NCI-H1436 (cell line): ENCODE measurements at places on chromosomes 5 and 9.

DNA sequence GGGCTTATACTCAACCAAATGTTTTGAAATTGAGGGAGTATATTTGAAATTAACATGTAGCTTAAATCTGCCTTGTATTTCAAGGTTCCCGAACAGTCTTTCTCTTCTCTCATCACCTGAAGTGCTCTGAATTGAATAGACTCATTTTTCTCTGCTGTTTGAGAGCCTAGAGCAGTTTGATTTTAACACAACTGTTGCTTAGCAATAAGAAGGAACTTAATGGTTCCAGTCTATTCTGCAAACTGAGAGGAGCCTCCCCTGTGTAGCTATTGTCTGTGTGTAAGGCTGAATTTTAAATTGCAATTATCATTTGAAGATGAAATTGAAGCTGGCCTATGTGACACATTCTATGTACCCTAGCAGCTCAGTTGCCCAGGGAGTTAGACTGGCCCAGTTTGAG lies 87.1 kb upstream of the CKMT2 start:
- DNase-seq, result peak; percentile 55

DNA sequence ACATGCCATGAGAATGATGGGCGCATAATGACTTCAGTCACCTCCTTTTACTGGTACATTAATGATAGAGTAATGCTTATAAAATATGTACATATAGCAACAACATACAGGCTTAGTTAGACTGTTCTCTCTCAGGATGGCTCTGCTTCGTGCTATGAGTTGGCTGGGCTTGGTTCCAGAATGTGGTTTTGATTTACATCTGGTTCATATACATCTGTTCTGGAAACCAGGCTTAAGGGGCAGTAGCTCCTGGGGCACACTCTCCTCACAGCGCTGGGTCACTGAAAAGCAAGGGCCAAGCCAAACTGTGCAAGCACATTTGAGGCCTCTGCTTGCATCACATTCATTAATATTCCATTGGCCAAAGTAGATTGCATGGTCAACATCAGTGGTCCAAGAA lies 44.9 kb downstream of the PCSK1 start:
- no peak for DNase-seq

GRCh38 chr9:112997236-112997941 lies 14.6 kb downstream of the ZNF883 start:
- no peak for DNase-seq

- no peak for DNase-seq
These were observed 68.4 kb downstream of the STK32A start for GRCh38 chr5:147303251-147303650.

DNA sequence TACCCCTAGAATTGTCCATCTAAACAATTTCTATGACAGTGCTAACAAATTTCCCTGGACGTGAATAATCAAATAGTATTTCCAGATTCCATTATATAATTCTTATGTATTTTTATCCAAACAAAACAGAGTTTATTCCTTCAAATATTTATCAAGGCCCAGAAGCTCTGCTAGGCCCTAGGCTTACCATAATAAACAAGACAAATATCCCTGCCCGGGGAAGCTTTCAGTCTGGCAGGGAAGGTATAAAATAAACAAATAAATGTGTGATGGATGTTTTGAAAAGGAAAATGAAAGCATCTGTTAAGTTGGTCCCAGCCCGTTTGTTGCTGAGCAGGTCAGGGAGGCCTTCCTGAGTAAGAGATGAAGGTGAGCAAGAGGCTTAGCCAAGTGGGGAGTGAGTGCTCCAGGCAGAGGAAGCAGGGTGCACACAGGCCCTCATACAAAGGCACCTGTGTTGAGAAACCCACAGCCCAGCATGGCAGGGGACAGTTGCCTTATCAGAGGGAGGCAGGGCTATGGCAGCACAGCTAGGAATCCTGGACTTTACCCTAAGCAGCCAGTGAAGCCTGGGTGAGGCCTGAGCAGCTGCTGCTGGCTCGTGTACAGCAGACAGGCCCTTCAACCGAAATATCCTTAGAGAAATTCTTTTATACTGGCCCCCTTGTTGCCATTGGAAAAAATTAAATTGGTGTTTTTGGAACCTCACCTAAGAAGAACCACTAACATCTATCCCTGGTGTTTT lies 7.7 kb upstream of the SLC35D2 start:
- no peak for DNase-seq

DNA sequence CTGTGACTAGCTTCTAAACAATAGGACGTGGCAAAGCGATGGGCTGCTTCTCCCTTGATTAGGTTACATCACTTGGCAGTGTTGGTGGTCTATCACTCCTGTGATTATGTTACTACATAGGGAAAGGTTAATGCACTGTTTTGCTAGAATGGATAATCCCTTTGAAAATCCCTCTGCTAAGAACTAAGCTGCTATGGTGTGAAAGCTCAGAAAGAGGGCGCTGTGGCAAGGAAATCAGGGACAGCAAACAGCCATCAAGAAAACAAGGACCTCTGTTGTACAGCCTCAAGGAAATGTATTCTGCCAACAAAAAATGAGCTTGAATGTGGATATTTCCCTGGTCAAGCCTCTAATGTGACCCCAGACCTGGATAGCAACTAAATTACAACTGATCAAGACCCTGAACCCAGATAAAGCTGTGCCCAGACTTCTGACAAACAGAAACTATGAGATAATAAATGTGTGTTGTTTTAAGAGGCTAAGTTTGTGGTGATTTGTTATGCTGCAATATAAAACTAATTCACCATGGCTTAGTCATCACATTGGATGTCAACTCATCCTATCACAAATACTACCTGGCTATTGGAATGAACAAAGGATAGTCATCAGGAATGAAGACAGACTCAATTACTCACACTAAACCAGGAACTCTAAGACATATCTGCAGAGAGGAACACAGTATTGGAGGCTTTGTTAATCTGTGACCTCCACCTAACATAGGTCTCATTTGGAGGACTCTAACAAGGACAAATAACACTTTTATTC lies 1215.9 kb downstream of the EFNA5 start:
- DNase-seq, result no peak

GRCh38 chr5:14144586-14145434 lies 1.7 kb downstream of the TRIO start:
- peak; percentile 33 for DNase-seq

DNA sequence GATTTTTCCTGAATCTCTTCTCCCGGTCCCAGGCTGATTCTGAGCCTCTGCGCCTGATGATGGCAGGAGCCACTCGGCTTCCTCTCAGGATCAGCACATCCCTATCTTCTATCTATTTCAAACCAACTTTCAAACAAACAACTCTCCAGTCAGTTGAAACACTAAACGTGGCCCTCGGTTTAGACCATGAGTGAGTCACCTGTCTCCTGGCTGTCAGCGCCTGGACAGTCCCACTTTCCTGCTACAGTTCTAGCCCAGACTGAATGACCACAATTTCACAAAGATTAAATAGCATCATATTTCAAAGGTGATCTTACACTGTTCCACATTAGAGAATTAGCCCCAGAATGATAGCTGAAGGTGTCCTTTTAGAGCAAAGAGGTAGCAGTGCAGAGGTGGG lies 6.2 kb downstream of the SLC6A19 start:
- no peak for DNase-seq

GRCh38 chr9:24936117-24936516 lies 390.4 kb upstream of the IZUMO3 start:
- DNase-seq, result no peak

DNA sequence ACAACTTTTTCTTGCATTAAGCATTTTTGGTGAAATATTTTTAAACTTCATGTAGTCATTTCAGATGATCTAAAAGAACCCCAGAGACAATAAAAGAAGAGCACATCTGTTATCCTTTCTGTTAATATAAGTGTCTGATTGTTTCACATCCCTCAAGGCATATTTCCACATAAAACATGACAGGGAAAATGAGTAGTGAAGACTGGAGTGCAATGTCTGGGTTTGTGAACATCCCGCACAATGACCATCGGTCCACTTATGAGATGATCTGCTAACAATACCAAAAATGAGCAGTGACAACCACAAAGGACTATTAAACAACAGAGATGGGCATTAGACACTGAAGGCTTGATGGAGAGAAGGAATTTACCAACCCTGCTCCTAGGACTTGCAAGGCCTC lies 209.1 kb downstream of the NR2F1-AS1 start:
- DNase-seq, result no peak

DNA sequence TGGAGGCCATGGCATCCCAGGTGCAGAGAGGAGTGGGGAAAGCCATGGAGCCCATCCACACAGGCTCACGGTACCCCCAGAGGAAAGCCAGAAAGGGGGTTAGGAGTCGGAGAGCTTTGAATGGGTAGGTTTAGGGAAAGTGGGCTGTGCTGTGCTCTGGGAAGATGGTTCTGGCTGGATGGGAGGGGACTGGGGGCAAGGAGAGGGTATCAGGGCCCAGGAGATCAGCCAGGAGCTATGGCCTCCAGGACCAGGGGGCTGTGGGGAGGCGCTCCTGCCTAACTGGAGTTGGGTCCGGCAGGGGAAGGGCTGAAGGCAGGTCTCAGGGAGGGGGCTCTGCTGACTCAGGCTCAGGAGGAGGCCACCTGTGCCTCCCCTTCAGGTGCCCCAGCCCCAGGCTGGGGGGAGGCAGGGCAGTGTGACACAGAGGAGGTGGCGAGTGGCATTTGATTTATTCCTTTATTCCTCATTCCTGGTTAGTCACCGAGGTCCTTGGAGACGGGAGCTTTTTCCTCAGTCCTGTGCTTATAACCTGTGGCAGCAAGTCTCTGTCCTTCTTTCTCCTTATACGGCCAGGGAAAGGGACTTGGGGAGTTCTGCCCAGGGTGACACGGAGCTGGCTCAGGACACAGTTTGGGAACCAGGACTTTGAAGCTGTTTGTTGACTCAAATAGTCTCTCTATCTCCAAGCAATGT lies 60.8 kb downstream of the TSTD2 start:
- no peak for DNase-seq

GRCh38 chr9:114856942-114857315 lies 51.1 kb upstream of the TNFSF15 start:
- DNase-seq, result no peak

GRCh38 chr9:91839926-91840465 lies 110.0 kb downstream of the ROR2 start:
- DNase-seq, result no peak

DNA sequence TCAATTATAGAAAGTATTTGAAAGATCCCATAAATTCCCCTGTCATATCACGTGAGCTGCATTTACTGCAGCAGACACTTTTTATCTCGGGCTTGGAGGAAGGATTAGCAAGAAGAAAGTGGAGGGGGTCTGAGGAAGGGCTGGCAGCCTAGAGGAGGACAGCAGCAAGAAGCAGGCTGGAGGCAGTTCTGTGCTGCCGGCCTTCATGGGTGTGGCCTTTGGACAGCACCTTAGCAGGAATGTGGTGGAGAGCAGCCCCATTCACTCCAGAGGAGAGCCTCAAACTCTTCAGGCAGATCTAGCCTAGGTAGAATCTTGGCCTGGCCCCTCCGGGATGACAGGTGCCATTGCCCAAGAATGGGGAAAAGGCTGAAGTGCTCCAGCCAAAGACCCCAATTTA lies 89.8 kb upstream of the GABRP start:
- DNase-seq, result no peak

DNA sequence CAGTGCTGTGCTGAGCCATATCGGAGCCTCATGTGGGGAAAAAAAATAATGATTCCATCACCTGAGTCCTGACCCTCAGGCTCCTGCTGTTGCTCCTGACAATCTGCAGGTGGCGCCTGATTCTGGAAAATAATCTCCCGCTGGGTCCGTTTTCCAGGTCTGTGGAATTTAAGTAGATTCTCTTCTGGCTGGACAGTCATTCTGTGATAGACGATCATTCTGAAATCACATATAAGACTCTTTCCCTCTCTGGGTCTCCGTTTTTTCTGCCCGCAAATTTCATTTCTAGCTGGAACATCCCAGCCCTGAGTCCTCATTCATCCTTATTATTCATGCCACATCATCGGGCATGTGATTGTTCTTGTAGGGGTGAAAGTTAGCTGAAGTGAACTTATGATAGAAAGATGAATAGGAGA lies 22.1 kb upstream of the STXBP1 start:
- DNase-seq, result peak; percentile 40

DNA sequence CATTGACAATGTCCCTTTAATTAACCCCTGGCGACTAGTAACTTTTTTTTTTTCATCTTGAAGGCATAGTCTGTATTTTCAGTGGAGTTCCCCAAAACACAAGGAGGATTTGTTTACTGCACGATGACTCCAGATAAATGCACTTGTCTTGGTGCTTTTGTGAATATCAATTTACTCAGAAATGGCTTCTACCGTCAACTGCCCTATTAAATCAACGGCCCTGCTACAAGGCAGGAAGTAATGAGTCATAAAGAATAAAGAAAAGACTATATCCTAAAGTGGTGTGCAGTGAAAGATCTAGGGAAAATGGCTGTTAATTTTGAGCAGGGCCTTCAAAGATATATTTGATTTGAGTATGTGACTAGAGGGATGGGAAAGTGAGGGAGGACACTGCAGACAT lies 388.3 kb upstream of the CHD1 start:
- DNase-seq, result peak; percentile 63

GRCh38 chr5:67360047-67360446 lies 163.4 kb upstream of the CD180 start:
- no peak for DNase-seq

GRCh38 chr5:144114571-144114970 lies 55.9 kb downstream of the YIPF5 start:
- DNase-seq, result no peak

DNA sequence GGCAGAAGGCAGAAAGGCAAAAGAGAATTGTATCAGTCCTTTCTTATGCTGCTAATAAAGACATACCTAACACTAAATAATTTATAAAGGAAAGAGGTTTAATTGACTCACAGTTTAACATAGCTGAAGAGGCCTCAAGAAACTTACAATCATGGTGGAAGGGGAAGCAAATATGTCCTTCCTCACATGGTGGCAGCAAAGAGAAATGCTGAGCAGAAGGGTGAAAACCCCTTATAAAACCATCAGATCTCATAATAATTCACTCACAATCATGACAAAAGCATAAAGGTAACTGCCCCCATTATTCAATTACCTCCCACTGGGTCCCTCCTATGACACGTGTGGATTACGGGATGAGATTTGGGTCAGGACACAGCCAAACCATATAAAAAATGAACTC lies 312.5 kb upstream of the PTGER4 start:
- no peak for DNase-seq

- no peak for DNase-seq
These were observed 15.4 kb downstream of the ARHGEF37 start for GRCh38 chr5:149596712-149597111.

GRCh38 chr9:80885894-80886293 lies 803.5 kb downstream of the TLE1 start:
- no peak for DNase-seq

GRCh38 chr9:136381311-136381710 lies 7.8 kb upstream of the CARD9 start:
- no peak for DNase-seq

DNA sequence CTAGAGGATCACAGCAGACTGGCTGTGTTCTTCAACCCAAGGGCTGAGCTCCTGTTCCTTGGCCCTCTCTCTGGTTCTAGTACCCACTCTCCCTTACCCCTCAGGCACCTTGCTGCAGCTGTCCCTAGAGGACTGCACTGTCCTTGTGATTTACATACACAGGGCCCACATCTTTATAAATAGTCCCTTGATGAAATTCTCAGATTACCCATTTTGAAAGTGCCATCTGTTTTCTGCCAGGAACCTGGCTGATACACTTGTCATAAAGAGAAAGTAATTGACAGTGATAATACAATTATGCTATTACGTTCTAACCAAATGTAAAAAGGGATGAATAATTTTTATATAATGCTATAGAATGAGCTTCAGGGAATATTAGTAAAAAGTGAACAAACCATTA lies 16.5 kb upstream of the SPARC start:
- peak; percentile 75 for DNase-seq
